ENCODE measurements at places on chromosomes 5 and 9.

GRCh38 chr9:137318602-137319001, 16.5 kb upstream of the NRARP start:
- DNase-seq = no peak

- DNase-seq = no peak
Measured at GRCh38 chr5:161850491-161850890, 2.6 kb downstream of the GABRA1 start.

DNA sequence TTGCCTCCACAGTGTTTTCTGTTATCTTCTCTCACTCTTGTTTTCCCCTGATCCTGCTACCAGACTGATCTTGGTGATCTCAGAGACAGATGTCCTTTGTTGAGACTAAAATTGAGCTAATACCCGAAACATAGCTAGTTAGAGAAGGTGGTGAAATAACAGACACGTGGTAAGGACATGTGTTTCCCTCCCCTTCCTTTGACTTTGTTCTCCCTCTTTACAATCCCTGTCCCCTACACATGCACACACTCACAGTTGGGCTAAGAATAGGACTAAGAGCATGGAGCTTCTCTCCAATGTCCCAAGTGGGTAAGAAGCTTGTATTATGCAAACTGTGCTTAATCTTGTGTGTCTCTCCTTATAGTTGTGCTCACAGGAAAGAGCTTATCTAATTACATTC, 1603.0 kb upstream of the C9orf72 start:
- no peak for DNase-seq

DNA sequence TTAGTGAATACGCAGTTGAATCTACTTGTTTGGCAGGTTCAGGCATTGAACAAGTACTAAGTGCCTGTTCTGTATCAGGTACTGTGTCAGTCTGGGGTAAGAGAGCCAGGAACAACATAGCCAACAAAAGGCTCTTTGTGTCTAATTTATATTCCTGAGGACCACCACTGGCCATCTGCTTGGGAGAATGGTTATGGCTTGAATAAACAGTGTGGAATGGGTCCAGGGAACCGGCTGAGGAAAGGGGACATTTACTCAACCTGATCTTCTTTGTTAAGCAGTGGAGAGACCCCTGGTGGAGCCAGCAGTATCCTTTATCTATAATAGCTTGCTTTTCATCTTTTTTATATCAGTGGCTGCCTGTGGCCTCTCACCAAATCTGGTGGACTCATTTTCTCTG, 38.6 kb downstream of the EXOSC2 start:
- no peak for DNase-seq

DNA sequence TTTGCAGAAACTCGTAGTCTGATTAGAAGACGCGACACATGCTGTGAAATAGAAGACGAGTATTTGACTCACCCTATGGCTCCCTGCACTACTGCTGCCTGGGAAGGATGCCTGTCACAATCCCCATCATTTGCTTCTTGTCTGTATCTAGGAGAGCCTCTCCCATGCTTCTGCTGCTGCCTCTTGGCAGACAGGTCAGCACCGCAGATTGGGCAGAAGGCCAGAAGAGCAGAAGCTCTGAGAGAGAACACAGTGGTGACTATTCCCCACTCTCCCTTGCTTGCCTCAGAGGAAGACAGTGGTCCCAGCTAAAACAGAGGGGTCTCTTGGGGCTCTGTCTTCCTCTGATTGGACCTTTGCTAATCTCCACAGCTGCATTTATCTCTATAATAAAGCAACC, 84.0 kb upstream of the SMIM32 start:
- no peak for DNase-seq

DNA sequence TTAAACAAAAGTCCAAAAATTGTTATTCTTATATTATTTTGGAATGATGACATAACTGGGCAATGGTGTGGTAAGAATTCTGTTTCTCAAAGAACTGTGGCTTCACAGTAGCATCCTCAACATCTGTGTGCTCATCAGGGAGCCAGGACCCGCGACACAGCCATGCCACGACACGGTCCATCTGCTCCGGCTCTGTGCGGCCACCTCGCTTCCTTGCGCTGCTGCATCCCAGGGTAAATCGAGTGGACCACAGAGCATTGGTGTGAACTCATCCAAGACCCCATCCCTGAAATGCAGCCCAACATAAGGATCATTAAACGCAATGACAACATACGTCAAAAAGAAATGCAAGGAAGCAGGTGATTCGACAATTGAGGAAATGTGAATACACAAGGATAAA, 15.3 kb downstream of the WHRN start:
- no peak for DNase-seq

DNA sequence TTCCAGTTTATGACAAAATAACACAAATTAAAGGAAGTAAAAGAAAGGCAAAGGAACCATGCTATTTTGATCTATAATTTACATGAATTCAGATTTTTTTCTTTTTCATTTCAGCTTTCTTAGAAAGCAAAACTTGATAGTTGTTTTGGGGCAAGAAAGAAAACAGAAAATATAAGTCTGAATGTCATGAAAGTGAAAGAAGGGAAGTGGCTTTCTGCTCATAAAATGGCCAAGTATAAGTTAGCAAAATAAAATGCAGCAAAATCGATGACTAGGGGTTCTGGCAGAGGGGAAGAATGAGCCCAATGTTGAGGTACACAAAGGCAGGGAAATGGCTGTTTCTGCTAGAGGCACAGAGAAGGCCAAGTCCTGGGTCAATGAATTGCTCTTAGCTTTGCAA, 3.0 kb upstream of the IFNW1 start:
- DNase-seq = no peak

GRCh38 chr5:62100201-62100600, 205.8 kb upstream of the KIF2A start:
- no peak for DNase-seq

DNA sequence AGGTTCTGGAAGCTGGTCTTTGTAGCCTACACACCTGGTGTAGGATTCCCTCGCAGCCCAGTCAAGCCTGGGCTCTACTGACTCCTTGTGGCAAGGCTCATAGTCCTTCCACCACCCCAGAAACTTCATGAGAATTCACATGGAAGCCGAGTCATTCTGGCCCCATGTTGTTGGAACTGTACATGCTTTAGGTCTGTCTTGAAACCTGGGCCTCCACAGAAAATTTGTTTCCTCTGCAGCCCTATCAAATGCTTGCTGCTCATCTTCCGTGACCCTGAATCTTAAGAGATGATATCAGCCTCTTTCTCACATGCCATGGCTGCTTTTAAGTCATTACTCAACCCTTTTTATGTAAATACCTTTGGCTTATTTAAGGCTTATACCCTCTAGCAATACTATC, 113.4 kb upstream of the GRHPR start:
- DNase-seq = no peak

GRCh38 chr5:159451197-159452052, 121.1 kb upstream of the IL12B start:
- peak; percentile 70 for DNase-seq

GRCh38 chr9:77838986-77839385, 190.9 kb upstream of the GNA14 start:
- no peak for DNase-seq

DNA sequence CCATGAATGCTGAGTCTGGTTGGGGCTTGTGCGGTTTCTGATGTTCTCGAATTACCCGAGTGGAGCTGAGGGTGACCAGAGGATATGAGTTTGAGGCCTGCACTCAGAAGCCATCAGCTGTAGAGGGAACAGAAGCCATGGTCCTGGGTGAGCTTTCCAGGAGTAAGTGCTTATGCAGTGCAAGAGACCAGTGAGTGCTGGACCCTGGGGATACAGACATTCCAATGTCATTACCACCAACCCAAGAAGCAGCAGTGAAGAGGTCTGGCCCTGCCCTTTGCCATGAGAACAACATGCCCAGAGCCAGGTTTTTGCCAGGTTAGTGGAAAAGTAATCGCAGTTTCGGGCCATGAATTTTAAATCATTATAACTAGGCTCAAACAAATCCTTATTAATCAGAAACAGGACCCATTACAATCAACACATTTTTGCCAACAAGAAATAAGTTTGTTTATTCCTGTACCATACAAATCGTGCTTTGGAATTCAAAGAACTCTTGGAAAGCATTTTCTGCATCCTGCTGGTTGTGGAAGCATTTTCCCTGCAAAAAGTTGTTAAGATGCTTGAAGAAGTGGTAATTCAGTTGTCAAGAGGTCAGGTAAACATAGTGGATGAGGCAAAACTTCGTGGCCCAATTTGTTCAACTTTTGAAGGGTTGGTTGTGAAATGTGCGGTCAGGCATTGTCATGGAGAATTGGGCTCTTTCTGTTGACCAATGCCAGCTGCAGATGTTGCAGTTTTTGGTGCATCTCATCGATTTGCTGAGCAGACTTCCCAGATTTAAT, 154.6 kb downstream of the SYK start:
- DNase-seq = no peak

GRCh38 chr9:71604197-71605063, 163.9 kb downstream of the CEMIP2 start:
- DNase-seq = peak; percentile 81

- DNase-seq = no peak
Measured at GRCh38 chr9:135468854-135469521, 10.6 kb upstream of the PPP1R26 start.

DNA sequence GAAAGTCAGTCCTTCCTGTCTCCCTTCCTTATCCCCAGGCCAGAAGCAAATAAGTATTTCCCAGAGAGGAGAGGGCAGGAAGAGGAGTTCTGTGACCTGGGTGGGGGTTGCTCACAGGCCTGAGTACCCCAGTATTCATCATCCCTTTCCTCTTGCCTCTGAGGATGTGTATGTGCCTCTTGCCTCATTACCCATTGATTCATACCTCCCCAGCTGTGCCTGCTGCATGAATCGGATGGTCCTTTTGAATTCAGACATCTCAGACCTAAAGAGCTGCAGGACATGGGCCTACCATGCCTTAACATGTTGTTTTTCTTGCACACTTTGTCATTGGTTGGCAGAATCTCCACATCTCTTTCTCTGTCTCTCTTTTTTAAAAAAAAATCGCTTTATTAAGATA, 112.8 kb upstream of the SHB start:
- DNase-seq = no peak

GRCh38 chr5:151063142-151063989, 17.5 kb downstream of the TNIP1 start:
- peak; percentile 57 for DNase-seq

DNA sequence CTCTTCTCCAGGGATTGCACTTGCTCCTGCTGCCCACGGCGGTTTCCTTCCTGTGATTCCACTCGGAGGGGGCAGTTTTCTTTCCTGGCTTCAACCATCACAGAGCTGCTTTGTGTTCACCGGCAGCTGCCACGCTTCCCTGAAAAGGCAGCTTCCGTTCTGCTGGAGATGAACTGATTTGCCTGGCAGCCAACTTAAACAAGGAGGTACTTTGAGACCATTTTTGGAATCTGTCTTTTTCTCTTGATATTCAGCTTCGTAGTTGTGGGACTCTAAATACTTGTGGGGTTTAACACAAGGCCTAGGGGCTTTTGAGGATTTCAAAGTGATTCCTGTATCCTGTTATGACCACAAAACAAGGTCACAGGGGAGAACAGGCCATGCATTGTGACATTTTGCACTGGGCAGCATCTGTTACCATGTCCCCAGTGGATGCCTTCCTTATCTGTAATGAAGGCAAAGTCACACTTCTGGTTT, 192.0 kb downstream of the MTRR start:
- DNase-seq = no peak

DNA sequence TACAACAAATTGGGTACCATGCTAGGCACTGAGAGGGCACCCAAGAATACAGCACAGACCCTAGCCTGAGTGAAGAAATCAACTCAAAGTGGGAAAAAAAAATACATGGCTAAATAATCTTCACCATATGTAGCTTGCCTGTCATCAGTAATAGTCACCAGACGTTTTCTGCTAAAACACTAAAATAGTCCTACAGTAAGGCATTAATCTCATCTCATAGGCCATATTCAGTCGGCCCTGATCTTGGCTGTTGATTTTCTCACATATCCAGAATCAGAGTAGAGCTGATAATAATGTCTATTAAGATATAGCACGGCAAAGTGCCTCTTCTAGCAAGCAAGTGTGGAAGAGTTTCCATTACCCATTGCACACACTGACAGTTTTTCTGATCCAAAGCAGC, 322.1 kb upstream of the SLC30A5 start:
- DNase-seq = no peak

DNA sequence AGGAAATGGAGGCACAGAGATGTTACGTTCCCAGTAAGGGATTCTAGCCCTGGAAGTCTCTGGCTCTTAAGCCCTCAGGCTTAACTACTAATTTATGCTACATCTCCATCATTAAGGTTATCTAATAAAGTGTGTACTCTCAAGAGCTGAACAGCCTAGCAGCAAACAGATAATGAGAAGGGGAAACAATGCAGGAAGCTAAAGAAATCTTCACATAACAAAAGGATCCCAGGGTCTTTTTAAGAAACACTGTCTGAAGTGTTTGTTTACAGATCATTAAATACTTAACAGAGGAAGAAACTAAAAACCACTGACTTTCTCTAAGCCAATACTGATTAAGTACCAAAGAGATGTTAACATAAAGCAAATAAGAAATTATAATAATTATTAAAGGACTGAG, 129.0 kb downstream of the PAPPA start:
- DNase-seq = no peak

GRCh38 chr9:132327537-132327936, 27.2 kb downstream of the SETX start:
- no peak for DNase-seq

- no peak for DNase-seq
Measured at GRCh38 chr9:119795395-119795794, 426.2 kb upstream of the BRINP1 start.
